H9 (cell line): ENCODE measurements at places on chromosomes 1 and 21.
A peak's percentile ranks its signal among the peaks of the same experiment; 100 is the strongest.

GRCh38 chr1:228079601-228080263 lies 2.8 kb upstream of the ARF1 start:
- peaks cover 25% of the 10 kb centered on the region; the same call in 1 of the 2 replicates for H3K27me3 ChIP-seq
- peaks cover 5% of the 10 kb centered on the region for H3K36me3 ChIP-seq
- DNase-seq: no peak
- H3K4me3 ChIP-seq: peak overlapping the region; percentile 46; the same call in 1 of the 3 replicates

DNA sequence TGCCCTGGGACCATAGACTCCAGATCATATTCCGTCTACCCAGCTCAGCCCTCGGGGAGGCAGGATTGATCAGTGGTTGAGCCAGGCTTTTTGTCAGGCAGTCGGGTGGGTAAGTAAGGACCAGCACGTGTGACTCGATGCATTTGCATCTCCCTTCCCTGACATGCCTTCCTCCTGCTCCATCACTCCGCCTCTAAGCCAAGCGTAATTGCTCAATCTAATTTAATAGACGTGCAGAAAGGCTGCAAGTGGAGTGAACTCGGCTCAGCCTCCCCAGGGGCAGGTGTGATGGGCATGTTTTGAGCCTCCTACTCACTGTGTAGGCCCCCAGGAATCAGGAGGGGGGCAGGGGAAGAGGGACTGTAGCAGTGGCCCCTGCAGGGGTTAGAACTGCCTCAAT lies 34.6 kb upstream of the GRIK3 start:
- no peaks in the 10 kb centered on the region for H3K27me3 ChIP-seq
- no peak for DNase-seq
- H3K27ac ChIP-seq: no peak overlapping the region
- no peaks in the 10 kb centered on the region for H3K36me3 ChIP-seq

DNA sequence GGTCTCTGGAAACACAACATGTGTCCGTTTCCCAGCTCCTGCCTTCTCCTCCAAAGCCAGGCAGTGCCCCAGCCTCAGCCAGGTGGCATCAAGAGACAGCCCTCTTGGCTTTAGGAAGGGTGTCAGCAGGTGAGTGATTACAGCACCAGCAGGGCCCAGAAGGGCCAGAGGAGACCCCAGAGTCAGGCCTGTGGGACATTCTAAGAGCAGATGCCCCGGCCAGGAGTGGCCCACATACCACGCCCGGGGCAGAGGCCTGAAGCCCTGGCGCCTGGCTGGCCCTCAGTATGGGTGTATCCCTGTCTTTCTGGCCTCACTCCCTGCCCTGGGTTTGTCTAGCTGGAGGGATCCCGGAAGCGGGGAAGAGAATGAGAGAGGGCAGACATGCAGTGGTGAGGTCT lies 109.2 kb downstream of the CASZ1 start:
- H3K27me3 ChIP-seq: no peaks in the 10 kb centered on the region
- H3K27ac ChIP-seq: no peak overlapping the region

DNA sequence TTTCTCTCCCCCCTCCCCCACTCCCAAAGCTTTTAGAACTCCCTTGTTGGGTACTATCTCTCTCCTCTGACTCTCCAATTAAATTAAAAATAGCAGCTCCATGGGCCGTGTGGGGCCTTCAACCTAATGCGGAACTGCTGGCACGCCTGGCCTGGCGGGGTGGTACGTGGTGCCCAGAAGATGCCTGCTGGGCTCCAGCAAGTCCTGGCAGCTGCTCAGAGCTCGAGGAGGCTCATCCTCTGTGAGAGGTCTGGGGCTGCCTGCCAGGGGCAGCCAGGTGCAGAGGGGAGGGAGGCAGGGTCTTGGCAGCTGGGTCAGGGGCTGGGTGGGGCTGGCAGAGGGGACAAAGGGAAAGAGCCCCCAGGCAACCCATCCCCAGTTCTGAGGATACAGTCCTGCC lies 74.4 kb downstream of the ACTL8 start:
- no peak overlapping the region for H3K4me3 ChIP-seq
- no peaks in the 10 kb centered on the region for H3K36me3 ChIP-seq
- no peak for DNase-seq
- no peak overlapping the region for H3K27ac ChIP-seq
- H3K4me1 ChIP-seq: no peaks in the 10 kb centered on the region

DNA sequence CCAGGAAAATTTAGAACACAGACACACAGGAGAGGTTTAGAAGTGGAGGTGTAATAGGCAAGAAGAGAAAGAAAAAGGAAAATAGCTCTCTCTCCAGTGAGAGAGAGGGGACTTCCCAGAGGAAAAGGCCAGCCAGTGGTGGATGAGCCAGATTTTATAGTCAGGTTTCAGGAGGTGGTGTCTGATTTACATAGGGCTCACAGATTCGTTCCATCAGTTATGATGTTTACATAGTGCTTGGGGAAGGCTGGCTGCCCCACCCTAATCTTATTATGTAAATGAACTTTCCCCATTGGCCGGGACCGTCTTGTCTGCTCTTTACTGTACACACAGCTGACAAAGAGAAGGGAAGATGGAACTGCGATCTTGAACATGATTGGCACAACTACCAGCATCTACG lies 797.3 kb downstream of the PLA2G4A start:
- H3K27ac ChIP-seq: no peak overlapping the region
- H3K36me3 ChIP-seq: peaks cover 14% of the 10 kb centered on the region
- H3K4me3 ChIP-seq: no peak overlapping the region
- H3K27me3 ChIP-seq: no peaks in the 10 kb centered on the region
- no peak for DNase-seq

DNA sequence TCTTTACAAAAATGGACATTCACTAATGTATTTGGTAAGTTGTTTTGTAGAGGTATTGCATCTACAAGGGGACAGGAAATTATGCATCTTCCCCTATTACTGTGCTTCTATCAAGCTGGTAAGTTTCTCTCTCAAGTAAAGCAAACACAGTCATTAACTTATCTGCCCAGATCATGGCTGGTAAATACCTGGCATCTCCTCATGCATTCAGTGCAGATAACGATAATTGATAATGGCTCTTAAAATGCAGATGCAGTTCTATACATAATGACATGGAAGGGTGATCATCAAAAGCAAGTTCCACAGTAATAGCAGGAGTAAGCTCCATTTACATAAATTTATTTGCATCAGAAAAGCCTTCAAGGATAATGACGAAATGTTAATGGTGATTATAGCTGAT lies 122.4 kb downstream of the SIPA1L2 start:
- H3K36me3 ChIP-seq: no peaks in the 10 kb centered on the region
- no peak overlapping the region for H3K4me3 ChIP-seq
- H3K27ac ChIP-seq: no peak overlapping the region
- peaks cover 5% of the 10 kb centered on the region for H3K4me1 ChIP-seq
- no peak for DNase-seq
- no peaks in the 10 kb centered on the region for H3K27me3 ChIP-seq

- H3K27ac ChIP-seq: no peak overlapping the region
- H3K4me3 ChIP-seq: no peak overlapping the region
- H3K27me3 ChIP-seq: no peaks in the 10 kb centered on the region
These were observed 16.4 kb downstream of the RAB4A start for GRCh38 chr1:229287267-229287666.

GRCh38 chr1:10888291-10888690 lies 91.8 kb upstream of the CASZ1 start:
- no peaks in the 10 kb centered on the region for H3K36me3 ChIP-seq
- H3K27me3 ChIP-seq: peaks cover 2% of the 10 kb centered on the region; the same call in 1 of the 2 replicates
- H3K27ac ChIP-seq: no peak overlapping the region
- peak overlapping the region; percentile 80 for H3K4me3 ChIP-seq
- no peaks in the 10 kb centered on the region for H3K4me1 ChIP-seq

DNA sequence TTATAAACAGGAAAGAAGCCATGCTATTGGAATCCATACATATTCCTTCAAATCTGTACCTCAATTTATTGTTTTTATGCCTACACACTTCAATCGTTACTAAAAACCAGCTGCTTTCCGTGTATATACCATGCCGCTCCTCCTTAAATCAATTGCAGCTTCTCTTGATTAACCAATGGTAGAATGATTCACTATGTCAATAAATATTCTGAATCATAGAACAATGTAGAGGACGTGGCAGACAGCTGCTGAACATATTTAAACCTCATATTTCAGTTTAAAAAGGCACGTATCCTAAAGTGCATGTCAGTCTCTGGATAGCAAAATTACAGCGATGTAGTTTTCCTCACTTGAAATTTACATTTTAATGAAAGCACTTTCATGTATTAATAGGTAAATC lies 100.4 kb downstream of the MRPL39 start:
- no peak overlapping the region for H3K27ac ChIP-seq
- H3K4me1 ChIP-seq: no peaks in the 10 kb centered on the region
- no peaks in the 10 kb centered on the region for H3K27me3 ChIP-seq
- H3K4me3 ChIP-seq: no peak overlapping the region
- H3K36me3 ChIP-seq: no peaks in the 10 kb centered on the region

- H3K4me1 ChIP-seq: no peaks in the 10 kb centered on the region
- peaks cover 10% of the 10 kb centered on the region for H3K36me3 ChIP-seq
- no peaks in the 10 kb centered on the region for H3K27me3 ChIP-seq
- H3K27ac ChIP-seq: no peak overlapping the region
These were observed 78.5 kb downstream of the DOP1B start for GRCh38 chr21:36235058-36235582.

GRCh38 chr1:181445436-181445835 lies 37.9 kb upstream of the CACNA1E start:
- no peak for DNase-seq
- no peaks in the 10 kb centered on the region for H3K27me3 ChIP-seq
- no peak overlapping the region for H3K27ac ChIP-seq
- no peaks in the 10 kb centered on the region for H3K4me1 ChIP-seq
